H7 (cell line): ENCODE measurements at places on chromosomes 5 and 9.

DNA sequence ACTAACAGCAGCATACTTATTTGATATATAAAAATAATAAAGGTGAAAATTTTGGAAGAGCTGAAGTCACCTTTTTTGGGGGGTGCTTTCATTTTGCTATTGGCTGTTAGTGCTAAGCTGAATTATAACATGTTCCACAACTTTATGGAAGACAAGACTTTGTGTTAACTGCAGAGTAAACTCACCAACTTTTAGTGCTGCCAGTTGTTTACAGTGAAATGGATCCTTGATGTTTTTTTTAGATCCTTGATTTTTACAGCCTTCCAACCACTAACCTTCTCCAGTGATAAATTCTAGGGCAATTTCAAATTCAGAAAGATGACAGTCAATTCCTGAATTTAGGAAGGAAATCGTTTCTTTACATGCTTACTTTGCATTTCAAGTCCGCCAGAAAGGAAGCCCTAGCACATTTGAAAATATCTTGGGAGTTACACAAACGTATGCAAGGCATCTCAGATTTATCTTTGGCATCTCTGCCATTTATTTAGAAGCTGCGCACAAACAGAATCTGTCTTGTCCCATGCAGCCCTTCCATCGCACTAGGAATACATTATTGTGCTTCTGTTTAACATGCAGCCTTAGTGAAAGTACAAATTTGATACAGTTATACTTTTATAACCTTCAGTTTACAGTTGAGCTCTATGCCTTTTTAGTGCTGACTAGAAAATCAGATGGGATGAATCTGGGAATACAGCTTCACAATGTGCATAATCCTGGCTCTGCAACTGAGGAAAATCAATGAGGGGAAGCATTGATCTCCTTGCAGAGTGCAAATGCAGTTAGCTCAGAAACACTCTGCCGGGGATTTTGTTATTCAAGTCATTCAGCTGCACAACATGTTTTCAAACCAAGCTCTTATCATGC, 142.4 kb upstream of the ZNF608 start:
- no peak for DNase-seq

GRCh38 chr9:133690081-133690561, 48.0 kb downstream of the SARDH start:
- DNase-seq = no peak

DNA sequence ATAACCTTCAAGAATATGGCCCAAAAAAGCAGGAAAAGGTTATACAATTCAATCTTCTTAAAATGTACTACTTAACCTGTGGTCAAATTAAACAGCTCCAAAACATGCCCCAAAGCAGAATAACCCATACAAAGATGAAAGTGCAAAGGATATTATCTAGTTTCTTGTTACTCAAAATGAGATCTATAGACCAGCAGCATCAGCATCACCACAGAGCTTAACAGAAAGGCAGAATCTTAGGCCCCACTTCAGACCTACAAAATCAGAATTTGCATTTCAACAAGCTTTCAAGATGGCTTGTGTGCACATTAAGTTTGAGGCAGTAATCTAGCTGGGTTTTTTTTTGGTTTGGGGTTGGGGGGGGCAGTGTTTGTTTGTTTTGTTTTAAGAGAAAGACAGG, 54.0 kb downstream of the SCAI start:
- DNase-seq = no peak

- peak; percentile 70 for DNase-seq
Measured at GRCh38 chr9:34363619-34364351, 12.9 kb downstream of the MYORG start.

- peak; percentile 95 for DNase-seq
Measured at GRCh38 chr9:127199001-127199791, 65.4 kb upstream of the GARNL3 start.

- DNase-seq = no peak
Measured at GRCh38 chr9:16236311-16236710, 634.2 kb downstream of the BNC2 start.

DNA sequence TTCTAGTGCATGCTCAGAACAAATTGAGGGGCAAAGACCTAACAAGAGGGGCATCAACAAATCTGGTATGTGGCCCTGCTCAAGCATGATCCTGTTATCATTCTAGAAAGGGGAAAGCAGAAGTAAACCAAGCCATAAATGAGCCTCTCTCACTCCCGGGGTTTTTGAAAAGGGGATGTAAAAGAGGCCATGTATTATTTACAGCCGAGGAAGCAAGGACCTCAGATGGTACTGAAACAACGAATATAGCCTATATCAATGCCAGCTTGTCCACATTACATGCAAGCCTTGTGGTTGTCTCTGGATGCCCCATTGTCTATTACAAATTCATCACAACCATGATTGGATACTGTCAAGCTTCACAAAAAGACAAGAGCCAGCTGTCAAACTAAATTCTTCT, 211.3 kb downstream of the DCP2 start:
- no peak for DNase-seq

DNA sequence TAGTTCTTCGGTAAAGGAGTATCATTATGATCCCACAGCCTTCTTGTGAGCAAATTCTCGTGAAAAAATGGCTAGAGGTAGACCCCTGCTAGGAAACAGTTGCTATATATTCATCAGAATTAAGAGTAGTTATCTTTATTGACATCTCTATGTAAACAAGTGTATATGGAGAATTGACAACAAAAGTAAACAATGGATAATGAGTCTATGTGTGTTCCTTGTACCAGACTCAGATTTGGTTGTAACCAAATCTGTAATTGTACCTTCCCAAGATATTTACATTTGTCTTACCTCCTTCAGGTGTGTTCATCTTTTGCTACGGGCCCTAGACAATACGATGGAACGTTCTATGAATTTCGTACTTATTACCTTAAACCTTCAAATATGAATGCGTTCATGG, 2.1 kb downstream of the NIPSNAP3B start:
- no peak for DNase-seq
